ENCODE measurements at places on chromosomes 4 and X.

DNA sequence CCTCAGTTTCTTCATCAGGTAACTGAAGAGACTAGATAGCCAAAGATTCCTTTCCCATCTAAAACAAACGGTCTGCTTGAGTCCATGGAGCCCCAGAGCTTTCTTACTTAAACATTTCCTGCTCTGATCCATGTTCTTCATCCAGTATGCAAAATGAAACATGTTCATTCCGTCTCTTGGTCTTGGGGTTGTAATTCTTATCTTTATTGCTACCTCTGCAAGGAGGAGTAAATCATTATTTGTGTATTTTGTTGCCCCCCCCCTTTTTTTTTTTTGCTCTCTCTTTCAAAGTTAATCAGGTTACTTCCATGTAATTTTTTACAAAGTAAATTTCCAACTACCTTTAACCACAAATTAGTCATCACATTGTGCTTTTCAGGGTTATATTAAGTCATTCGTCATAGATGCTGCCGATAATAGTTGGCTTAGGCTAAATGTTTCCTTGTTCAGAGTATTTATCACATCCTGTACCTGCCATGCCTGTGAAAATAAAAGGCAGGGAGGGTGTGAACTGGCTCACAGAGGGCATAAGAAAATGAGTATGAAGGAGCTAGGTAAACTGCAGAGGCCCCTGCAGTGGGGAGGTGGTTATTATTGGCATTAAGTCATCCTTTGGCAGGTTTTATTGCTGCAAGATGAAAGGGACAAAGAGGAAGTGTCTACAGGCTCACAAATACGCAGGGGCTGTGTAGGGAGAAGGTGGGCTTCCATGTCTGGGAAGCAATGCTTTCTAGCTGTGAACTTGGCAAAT lies 76.7 kb upstream of the HS3ST1 start:
- DNase-seq: no peak

- DNase-seq: no peak
Observed at GRCh38 chr4:188032583-188032982, 37.0 kb downstream of the ZFP42 start.

DNA sequence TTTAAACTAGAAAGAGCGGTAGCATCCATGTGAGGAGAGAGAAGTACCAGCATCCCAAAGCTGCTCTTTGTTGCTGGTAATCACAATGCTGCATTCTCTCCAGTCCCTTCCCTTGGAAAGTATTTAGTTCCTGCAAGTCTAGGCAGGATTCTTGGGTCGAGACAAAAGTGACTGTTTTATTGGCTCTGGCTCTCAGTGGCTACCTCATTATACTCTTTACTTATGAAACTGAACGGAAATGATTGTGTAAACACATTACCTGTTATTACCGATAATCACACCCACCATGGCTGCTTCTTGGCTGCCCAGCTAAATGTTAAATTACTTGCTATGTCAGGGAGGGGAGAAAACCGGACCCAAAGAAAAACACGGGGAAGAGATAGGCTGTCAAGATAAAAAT lies 26.2 kb downstream of the ATXN3L start:
- DNase-seq: no peak

DNA sequence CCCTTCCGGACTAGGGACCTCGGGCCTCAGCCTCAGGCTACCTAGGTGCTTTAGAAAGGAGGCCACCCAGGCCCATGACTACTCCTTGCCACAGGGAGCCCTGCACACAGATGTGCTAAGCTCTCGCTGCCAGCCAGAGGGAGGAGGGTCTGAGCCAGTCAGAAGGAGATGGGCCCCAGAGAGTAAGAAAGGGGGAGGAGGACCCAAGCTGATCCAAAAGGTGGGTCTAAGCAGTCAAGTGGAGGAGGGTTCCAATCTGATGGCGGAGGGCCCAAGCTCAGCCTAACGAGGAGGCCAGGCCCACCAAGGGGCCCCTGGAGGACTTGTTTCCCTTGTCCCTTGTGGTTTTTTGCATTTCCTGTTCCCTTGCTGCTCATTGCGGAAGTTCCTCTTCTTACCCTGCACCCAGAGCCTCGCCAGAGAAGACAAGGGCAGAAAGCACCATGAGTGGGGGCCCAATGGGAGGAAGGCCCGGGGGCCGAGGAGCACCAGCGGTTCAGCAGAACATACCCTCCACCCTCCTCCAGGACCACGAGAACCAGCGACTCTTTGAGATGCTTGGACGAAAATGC lies at the start of gene WAS:
Gene WAS, plus strand, starts transcription at position 389 of the 572 bp plus-strand sequence. Its CDS starts 55 bp downstream, at position 444.
- no peak for DNase-seq

DNA sequence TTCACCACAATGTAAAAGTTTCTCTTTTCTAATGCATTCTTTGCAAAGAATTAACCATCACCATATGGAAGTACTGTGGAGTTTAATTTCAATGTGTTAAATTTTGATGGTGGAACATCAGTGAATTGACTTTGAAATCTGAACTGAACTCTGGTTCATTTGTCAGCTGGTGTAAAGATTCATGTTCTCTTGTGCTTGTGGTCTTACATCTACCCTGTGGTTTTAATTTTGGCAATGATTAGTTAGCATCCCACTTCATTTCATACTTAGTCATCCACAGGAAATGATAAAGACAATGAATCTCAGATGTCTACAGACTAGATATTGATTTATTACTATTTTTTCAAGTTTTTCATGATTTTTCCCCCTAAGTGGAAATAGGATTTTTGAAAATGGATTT lies 77.8 kb downstream of the GRID2 start:
- no peak for DNase-seq

Measured in HuH-7.5 (cell line).